Daoy (cell line): ENCODE measurements at places on chromosomes 4 and X. TPM values are rescaled to one million over a fixed set of nuclear protein-coding genes. Genes with fewer than 3 reads are reported as not detected.

DNA sequence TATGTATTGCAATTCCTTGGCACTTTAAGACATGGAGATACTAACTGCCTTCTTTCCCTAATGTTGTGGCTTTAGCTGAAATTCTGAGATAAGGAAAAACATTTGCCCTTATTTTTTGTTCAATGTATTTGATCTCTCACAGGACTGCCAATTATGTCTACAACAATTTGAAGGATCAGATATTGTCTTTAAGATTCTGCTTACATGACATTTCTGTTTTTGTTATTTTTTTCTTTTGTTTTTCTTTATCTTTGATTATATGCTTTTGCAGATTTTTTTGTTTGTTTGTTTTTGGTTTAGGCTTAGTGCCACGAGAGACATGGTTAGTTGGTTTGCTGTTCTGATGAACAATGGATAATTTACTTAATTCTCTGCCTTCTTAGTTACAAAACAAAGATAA is 303.3 kb downstream of the TECRL start:
- DNase-seq = no peak

The ENOPH1 gene
- total RNA-seq = 28.2 and 29.8 TPM in 2 replicates

GRCh38 chrX:25009407-25009806 is 6.4 kb downstream of the ARX start:
- no peak for DNase-seq

GRCh38 chrX:38968344-38969216 is 167.3 kb downstream of the MID1IP1 start:
- no peak for DNase-seq

DNA sequence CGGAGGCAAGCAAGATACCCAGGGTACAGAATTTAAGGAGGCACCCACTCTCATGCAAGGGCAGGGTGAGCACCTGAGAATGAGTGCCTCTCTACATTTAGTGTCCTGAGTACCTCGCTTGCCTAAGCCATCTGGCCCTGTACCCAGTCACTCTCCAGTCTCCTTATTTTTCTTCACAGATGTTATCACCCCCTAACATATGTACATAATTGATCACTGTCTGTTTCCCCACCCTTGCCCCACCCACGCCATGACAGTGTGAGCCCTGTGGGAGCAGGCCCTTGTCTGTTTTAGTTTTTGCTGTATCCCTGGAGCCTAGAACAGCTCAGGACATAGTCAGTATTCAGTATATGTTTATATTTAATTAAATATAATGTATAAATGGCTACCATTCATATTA is 113.6 kb downstream of the SPRY1 start:
- no peak for DNase-seq

The GPRASP1 gene
- 0.69 and 1.5 TPM in 2 replicates for total RNA-seq

DNA sequence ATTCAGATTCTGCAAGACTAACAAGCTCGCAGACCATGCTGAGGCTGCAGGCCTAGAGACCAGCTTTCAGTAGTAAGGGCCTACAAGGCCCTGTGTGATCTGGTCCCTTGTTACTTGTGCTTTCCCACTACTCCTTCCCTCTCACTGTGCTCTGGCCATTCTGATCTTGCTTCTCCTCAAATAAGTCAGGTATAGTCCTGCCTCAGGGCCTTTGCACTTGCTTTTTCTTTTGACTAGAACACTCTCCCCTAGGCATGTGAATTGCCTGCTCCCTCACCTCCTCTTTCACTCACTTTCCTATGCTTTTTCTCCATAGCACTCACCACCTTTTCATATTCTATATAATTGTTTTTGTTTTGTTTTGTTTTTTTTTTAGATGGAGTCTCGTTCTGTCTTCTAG is 22.2 kb downstream of the AKAP14 start:
- DNase-seq = no peak

DNA sequence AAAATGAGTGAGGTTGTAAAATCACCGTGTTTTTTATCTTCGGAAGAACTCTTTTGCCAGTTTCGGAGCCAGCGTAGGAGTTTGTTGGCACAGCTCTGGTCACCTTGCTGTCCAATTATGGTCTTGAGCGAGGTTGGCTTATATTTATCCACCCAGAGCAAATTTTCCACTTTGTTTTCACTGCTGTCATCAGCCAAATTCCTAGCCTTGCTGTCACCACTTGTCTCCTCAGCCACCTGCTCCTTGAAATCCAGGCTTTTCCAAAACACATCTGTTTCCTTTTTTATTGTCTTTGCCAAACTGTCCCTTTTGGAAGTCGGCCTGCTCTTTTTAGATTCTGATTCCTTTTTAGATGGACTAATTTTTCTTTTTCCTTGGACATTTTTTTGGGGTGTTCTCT is 57.6 kb downstream of the RFC1 start:
- DNase-seq = no peak

The MAGED4B gene
- 3.5 and 25.1 TPM in 2 replicates for total RNA-seq

- no peak for DNase-seq
Measured at GRCh38 chr4:151099976-151100417, 569 bp downstream of the RPS3A start.

- DNase-seq = peak; percentile 2
Measured at GRCh38 chr4:2085496-2085901, 26.4 kb downstream of the NAT8L start.
